ENCODE measurements at places on chromosomes 7 and 10.

DNA sequence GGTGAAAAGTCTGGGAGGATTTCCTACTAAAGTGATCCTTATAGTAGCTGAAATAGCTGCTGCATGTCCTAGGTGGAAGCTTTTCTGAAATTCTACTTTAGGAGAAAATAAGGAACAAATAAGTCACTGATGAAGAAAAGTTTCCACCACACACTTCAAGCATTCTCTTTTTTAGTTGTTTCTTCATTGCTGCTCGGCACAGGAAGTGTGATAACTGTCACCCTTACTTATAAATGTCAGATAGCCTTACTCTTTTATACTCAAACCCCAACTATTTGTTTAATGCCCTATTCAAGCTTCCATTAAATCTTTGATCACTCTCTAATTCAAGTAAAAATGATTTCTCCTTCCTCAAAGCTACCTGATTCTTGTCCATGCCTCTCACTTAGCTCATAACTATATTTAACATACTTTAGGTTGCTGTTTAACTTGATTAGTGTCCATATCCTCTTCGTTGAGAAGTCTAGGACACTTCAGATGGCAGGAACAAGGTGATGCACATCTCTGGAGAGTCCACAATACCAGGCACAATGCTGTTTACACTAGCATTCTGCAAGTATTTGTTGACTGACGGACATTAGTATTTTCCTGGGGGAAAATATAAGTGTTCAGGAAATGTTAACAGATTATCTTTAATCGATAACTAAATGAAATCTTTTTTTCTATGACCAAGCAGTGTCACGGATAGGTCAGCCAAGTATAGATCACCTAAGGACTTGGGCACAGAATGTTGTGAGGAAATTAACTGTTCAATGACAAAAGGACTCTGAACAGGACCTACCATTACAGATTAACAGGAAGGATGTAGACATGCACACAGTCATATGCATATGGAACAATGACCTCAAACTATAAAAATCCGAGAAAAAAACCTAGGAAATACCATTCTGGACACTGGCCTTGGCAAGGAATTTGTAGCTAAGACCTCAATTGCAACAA lies 67.4 kb downstream of the ZNF438 start:
- no peak for DNase-seq

- DNase-seq, result no peak
Measured at GRCh38 chr7:27046854-27047549, 48.8 kb downstream of the HOXA1 start.

DNA sequence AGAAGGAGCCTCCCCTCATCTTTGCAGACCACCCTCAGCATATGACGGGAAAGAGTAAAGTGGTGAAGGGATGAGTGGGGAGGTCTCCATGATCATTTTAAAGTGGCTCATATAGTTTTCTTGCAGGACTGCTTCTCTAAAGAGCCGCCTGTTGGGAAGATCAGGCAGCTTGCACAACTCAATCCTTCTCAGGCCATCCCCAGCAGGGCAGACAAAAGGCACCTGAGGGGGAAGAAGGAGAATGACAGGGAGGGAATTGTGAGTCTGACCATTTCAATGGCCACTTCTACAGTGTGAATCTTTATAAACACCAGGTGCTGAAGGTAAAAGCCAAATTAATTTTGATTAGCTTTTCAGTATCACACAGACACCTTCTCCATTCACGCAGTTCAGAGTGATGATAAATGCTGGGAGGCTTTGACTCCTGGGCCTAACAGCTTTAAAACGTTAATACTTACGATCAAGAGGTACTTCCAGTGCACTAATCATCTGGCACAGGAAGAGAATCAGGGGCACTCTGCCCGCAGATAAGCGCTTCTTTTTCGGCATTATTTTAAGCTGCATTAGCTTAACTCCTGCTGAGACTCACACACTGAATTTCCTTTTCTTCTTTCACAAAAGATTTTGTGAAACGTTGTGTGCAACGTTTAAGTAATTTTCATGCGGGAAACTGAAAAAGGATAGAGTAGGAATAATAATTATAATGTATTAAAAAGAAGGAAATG lies 109.5 kb upstream of the LAMB4 start:
- DNase-seq, result no peak

DNA sequence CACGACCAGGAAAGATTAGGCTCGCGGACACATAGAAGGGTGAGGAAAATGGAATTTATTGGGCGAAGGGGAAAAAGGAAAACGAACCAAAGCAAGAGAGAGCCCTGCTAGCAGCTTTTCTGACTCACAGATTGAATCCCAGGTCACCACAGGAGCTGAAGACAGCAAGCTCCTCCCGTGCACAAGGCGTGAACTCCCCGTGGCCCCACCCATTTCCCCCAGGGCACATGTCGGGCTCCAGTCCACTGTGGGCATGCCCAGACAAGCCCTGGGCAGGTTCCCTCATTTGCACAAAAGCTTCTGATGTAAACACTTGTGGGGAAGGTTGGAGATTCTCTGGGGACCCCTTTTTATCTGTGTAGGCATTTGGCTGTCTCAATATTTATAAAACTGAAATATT lies 582.4 kb downstream of the SUGCT start:
- no peak for DNase-seq

DNA sequence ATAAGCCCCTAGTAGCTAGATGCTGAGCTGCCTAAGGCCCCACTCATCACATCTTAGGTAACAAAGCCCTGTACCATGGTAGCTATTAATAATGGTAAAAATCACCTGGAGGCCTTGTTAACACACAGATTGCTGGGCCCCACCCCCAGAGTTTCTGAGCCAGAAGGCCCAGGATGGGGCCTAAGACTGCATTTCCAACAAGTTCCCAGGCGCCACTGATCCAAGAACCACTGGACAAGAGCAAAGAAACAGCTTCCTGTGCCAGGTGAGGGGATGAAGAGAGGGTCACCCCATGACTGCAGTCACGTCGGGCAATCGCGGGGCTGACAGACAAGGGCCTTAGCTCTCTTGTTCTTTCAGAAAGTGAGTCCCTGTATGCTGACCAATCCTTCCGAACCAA lies 46.8 kb downstream of the ACSM6 start:
- DNase-seq, result no peak

DNA sequence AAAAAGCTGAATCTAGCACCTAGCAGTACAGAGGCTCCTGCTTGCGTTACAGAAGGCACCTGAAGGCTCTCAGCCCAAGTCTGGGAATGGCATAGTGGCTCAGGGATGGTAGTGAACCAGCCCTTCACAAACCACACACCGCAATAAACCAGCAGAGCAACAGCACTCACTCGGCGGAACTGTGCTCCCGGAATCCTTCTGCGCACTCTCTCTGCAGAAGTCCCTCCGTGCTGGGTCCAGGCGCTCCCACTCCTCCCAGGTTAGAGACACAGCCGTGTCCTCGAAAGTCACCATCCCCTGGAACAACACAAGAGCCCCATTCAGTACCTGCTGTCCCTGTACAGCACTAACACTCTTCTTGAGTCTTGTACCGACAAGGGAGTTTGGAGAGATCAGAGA lies 1.5 kb downstream of the ZNF394 start:
- DNase-seq, result no peak

DNA sequence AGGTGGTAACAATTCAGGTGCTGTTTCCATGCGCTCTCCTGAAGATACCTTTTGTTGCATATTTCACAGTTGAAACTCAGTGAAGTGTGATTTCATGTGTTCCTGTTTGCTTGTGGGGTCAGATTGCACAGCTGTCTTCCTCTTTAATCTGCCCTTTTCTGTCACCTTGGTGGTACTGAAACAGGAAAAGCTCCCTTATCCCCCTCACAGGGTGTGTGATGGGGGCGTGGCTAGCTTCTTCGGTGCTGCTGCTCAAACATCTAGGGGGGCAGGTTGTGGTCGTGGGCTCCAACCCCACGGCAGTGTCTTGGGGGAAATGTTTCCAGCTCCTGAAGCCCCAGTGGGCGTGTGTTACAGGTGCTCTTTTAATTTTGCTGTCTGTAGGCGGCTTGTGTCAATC lies 107.4 kb upstream of the KLF14 start:
- no peak for DNase-seq

GRCh38 chr10:45520476-45520875 lies 146.5 kb downstream of the ALOX5 start:
- no peak for DNase-seq

- DNase-seq, result no peak
Measured at GRCh38 chr10:5443429-5443828, 31.1 kb downstream of the NET1 start.

DNA sequence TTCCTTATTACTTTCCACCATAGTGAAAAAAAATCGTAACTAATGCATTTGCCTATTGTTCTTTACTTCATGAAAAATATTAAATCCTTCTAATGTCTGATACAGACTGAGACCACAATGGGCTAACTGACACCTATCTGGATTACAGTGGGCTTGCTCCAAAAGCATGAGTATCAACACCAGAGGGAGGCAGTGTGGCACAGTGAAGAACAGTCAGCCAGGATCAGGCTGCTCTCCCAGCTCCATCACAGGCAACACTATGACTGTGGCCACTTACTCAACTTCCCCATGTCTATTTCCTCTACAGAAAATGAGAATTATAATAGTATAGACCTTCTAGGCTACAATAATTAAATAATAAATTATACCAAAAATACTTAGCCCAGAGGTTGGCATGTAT lies 97.2 kb downstream of the SLC25A13 start:
- DNase-seq, result no peak

GRCh38 chr10:93248583-93249227 lies 175.0 kb downstream of the CYP26A1 start:
- DNase-seq, result no peak

- no peak for DNase-seq
Measured at GRCh38 chr7:17385612-17386011, 87.2 kb downstream of the AHR start.

DNA sequence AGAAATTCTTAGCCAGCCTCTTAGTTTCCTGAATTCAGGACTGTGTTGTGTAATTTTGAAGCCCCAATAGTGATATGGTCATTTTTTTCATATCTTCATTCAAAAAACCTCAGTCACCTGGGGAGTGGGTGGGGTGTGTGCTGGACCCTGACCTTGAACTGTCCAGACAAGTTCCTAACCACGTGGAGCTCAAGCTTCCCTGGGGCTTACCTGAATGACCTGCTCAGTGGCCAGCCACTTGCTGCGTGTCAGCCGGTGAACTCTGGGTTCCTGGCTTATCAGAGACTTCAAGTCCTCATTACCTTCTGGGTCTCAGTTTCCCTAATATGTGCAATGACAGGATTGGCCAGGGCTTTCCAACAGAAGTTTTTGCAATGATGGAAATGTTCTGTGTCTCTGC lies 27.1 kb downstream of the MGMT start:
- DNase-seq, result no peak

DNA sequence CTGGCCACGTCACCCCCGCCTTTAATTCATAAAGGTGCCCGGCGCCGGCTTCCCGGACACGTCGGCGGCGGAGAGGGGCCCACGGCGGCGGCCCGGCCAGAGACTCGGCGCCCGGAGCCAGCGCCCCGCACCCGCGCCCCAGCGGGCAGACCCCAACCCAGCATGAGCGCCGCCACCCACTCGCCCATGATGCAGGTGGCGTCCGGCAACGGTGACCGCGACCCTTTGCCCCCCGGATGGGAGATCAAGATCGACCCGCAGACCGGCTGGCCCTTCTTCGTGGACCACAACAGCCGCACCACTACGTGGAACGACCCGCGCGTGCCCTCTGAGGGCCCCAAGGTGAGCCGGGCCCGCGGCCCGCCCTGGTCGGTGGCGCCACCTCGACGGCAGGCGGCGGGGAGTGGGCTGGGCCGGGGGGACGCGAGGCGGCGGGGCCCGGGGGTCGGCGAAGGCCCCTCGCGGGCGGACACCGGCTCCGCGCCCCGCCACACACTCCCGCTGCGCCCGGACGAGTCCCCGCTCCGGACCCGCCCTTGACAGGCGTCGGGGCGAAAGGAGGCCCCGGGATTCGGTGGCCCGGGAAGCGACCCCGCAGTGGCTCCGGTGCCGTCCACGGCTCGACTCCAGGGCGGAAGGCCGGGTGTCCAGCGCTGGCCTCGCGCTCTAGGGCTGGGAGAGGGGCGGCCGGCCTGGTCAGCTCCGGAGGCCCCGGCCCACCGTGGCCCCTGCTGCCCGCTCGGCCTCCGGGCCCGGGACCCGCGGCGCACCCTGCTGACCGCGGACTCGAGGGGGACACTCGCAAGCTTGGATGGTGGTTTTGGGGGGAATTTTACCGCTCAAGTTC lies 557 bp downstream of the BAG3 start:
- DNase-seq, result peak; percentile 18

GRCh38 chr10:73648975-73649829 lies 6.6 kb downstream of the SYNPO2L start:
- DNase-seq, result no peak
